ENCODE measurements at places on chromosomes 16 and 17.

- peak; percentile 69 for DNase-seq
These were observed at the start of gene LAT for GRCh38 chr16:28984619-28985135. LAT (plus strand) TSS chr16:28985052; CDS start chr16:28985418, 366 bp downstream.

GRCh38 chr16:13839577-13839976, 80.4 kb upstream of the ERCC4 start:
- DNase-seq = no peak

DNA sequence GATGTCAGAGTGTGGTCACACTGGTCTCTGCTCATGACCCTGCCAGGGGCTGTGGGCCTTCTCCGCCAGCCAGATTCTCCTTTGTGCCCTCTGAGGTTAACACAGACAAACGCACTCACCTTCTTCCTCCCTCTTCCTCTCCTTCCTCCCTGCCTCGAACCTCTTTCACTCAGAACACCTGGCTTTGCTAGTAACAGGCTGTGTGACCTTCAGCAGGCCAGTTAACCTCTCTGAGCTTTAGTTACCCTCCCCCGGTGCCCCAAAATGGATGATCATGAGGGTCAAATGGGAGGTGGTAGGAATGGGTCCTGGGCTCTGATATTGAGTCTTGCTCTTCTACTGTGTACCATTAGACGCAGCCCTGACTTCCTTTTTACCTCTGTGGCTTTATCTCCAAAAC, 127.1 kb downstream of the OR1D5 start:
- no peak for DNase-seq

DNA sequence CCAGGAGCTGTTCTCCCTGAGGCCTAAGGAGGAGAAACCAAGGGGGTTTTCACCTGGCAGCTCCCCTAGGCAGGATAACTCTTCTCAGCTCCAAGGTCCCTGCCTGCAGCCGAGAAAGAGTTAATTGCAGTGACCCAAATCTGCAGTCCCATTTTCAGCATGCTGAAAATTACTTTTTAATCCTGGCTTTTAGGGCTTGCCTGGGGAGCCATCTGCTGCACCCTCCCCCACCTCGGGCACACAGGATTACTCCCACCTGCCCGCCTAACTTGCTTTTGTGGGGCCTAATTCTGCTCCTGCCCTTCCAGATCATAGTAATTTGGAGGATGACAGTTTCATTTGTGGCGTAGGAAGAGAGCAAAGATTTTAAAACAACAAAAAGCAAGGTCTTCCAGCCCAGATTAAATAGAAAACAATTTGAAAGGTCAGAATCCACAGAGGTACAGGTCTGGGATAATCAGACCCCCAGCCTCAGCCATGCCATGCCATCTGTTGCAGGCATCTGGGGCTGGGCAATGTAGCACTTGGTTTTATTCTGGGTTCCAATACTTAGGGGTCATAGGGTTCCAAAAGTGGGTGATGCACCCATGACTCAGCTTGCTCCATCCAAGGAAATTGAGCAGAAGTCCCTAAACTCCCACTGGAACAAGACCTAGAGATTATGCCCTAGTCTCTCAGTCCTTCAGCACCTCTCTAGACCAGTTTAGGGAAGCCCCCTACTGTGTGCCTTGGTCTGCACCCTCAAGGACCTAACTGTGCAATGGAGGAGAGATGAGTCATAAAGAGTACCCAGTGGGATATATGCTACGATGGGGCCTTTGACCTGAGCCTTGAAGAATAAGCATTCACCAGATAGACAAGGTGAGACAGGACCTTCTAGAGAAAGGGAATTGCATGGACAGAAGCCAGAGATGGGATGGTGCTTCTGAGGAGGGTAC, 64.5 kb upstream of the NLK start:
- DNase-seq = no peak

- DNase-seq = no peak
These were observed 109.9 kb upstream of the CORO6 start for GRCh38 chr17:29732613-29733012.

- no peak for DNase-seq
These were observed 36.6 kb downstream of the TIMM22 start for GRCh38 chr17:1033503-1033902.

DNA sequence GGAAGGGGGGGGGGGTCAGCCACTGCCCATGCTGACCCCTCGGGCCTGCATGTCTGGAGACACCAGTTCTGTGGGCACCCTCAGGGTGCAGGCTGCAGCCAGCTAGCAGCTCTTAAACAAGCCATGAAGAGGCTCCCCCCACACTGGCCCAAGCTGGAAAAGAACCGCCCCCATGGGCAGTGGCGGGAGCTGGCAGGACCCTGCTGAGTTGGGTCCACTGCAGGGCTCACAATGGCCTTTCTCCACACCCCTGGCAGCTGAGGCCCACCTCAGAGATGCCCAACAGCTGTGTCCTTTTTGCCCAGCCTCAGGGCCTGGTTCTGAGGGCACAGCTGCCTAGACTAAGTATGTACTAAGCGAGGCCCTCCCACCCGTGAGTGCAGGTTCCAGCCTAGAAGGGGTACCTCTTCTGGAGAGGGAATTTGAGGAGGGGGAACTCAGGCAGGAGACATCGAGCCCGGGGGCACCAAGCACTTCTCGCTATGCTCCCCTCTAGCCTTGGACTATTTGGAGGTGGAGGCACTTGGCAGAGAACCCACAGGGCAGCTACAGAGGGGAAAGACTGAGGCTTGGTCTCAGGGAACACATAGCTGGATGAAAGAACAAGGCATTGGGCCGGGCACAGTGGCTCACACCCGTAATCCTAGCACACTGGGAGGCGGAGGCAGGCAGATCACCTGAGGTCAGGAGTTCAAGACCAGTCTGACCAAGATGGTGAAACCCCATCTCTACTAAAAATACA, 3.2 kb downstream of the THRA start:
- DNase-seq = no peak

GRCh38 chr17:4796552-4796920, 572 bp downstream of the PSMB6 start:
- DNase-seq = no peak

All from RPMI8226 (cell line).